NCI-H146 (cell line): ENCODE measurements at places on chromosomes 7 and 10.
A peak's percentile ranks its signal among the peaks of the same experiment; 100 is the strongest.

DNA sequence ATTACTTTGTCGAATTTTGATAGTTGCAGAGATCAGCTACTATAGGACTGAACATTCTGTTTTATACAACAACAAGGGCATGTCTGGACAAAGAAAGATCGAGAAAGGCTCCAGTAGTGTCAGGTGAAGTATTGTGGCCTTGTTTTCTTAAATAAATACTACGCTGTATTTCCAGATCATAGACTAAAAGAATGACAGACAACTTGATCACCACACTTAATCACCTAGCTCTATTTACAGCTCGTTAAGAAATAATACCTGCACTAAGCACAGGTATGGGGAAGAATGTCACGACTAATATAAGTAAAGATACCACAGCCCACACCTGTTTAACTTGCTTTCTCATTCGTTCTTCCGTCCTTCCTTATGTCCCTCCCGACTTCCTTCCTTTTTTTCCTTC is 269.2 kb downstream of the HGF start:
- DNase-seq, result no peak

- no peak for DNase-seq
Observed at GRCh38 chr10:71023704-71024283, 135.4 kb upstream of the PCBD1 start.

DNA sequence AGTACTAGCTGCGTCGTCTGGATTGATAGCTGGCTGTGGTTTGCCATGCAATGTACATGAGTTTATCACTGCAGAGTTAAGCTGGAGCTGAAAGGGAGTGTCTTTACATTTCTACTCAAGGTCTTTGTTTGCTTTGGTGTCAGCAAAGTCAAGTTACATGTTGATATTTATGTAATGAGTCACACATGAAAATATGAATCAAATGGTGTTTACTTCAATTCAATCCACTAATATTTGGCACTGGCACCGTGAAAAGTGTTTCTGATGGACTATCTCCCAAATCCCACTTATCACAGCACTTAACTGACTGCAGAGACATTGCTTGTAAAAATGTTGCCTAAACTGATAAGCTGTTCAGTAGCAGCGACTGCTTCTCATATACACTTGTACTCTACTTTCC is 395.9 kb downstream of the TFEC start:
- no peak for DNase-seq

- peak; percentile 11 for DNase-seq
Observed at GRCh38 chr10:96496281-96496925, 17.3 kb downstream of the TLL2 start.

DNA sequence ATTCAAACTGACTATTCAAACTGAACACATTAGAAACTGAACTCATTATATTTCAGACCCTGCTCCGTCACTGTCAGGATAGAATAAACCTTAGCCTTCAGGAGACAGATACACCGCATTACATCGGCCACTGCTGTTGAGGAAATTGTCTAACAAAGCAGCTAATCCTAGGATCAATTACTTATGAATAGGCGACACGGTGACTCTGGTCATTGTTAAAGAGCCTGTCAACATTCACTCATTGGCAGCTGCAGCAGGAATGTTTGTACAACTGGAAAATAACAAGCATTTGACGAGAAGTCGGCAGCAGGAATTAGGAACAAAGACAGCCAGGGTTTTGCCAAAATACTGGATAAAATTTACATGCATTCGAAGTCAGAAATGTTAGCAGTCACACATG is 112.0 kb upstream of the MKX start:
- DNase-seq, result peak; percentile 36

DNA sequence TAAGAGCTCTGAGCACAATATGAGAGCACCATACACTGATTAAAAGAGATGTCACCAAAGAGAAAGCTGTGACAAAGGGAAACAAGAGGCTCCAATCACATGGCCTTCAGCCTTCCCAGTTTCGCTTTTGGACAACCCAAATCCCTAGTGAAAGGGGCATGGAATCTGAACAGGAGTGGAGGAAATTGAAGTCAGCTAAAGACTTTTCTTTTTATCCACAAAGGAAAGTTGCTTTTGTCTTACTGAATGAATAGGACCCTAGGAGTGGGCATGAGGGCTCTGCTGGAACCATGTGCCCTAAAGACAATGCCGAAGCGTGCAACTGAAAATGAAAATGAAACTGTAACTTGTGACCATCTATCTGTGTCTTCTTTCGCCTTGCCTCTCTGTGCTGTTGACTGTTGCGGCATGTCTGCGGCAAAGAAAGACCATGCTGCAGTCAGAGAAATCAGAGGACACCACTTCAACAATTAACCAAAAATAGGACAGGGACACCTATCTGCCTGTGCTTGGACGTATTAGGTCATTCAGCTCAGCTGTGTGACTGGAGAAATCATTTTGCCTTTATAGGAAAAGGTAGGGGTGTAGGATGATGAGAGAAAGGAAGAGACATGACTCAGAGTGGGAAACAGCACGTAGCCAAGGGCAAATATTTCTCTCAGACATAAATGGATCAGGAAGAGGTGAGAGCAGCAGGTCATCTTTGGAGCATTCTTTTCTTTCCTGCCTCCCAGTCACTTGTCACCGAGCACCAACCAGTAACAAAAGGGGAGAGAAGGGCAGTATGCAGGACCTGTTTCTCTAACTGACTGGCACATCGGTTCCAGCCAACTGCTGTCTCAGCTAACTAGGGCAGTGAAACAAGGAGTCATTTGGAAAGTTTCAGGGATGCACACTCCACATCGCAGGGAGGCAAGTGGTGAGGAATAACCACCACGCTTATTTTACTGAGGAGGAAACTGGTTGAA is 12.3 kb downstream of the CAV2 start:
- DNase-seq, result no peak

- DNase-seq, result no peak
Observed at GRCh38 chr10:93458821-93459257, 23.3 kb downstream of the MYOF start.

DNA sequence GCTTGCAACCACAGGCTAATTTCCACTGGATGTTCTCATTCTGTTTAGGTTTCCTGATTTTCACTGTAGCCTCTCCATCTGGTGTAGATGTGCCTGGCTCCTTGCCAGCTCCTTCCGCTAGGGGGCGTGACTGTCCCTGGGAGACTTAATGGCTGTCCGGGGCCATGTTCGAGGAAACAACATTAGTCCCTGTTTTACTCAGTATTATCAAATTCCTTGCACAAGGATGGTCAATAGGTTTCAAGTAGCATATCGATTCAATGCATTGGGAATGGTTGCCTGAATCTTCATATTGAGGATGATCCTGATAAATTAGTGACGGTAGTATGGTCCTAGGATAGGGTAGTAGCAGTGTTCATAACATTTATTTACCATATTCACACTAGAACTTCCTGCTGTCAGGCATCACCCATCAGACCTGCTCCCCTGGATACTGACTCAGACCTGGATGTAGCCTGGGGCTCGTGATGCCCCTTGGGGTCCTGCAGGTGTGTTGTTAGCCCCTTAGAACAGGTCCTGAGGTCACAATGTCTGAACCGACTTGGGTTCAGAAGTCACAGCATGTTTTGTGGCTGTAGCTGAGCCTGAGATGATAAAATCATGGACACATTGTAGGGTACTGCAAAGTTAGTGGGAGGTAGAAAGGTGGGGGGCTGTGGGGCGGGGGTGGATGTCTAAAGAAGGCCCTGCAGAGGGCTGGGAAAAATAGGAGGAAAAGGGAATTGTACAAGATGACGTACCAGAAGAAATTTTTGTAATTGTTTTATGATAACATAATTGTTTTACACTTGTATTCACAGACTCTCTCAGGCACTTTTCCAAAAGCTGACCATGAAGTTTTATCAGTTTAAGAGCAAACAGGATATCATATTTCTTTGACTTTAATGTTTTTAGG is 8.9 kb upstream of the EXOC6 start:
- DNase-seq, result peak; percentile 62

DNA sequence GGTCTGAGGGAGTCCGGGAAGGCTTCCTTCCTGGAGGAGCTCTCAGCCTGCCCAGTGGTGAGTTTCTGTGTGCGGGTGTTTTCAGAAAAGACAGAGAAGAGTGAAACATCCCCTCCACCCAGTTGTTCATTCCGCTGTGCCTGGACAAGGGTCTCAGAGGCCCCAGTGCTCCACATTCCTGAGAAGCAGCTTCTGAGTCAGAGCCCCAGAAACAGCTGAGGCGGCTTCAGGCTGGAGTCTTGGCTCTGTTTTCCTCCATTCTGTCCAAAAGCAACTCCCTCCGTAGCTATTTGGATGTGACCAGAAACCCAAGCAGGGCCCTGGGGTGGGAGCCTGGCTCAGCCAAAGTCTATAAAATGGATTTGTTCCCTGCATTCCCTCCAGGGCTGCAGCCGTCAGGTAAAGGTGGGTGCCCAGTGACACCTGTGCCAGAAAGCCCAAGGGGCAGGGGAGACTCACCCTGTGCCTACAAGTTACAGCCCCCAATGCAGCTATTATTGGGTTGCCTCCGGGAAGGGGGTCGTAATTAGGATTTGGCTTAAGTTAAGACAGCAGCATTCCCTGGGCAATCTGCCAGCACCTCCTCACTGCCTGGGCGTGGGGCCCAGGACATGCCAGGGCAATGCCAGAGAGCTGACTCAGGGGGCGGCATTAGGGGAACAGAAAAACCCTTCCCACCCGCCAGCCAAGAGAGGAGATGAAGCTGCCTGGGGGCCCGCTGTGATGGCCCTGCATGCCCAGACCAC is 13.1 kb upstream of the CAMK2G start:
- no peak for DNase-seq

- DNase-seq, result no peak
Observed at GRCh38 chr10:30931094-30931493, 100.6 kb downstream of the ZNF438 start.

DNA sequence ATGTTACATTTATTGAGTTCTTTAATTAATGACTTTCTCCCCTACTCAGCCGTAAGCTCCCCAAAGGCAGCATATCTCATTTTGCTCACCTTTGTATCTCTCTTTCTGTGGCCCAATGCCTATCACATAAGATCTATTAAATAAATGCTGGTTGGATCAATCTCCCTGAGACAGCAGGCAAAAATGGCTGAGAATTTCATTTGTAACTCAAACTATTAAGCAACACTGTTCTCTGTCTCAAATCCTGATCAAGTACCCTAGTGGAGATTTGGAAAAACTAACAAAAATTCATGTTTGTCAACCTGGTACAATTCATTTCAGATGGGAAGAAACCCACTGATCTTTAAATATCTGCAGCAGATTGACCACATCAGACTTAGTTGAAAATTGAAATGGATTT is 127.4 kb downstream of the ZFAND4 start:
- no peak for DNase-seq

- no peak for DNase-seq
Observed at GRCh38 chr7:102125127-102125596, 161.5 kb upstream of the SH2B2 start.

GRCh38 chr10:77592946-77593636 is 44.5 kb downstream of the KCNMA1 start:
- DNase-seq, result no peak

- DNase-seq, result no peak
Observed at GRCh38 chr7:132495936-132496335, 80.3 kb downstream of the PLXNA4 start.

DNA sequence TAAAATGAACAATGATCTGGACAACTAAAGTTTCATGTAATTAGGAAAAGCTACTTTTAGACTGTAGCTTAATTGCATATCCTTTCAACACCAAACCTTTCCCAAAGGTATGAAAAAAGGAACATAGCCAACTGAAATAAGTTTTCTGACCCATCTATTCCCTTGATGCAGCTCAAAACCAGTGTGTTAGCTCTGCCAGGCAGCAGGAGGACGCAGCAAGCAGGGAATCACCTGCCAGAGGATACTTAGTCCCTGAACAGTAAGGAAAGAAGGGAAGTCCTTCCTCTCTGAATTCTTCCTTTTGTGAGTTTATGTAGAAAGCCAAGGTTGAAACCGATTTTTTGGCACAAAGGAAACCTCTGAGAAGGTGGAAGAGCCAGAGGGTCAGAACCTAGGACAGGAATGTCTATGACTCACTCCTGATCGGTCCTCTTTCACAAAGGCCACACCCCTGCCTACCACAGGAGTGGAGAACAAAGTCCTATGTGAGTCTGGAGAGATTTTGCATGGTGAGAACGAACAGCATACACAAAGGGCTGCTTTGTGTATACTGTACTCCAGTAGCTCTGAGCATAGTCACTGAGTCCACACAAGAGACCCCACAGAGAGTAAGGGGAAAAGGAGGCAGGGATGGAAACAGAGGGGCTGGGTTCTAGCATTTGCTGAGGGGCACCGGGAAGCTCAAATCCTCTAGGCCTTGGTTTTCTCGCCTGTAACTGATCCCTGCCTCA is 68.8 kb upstream of the GSDME start:
- no peak for DNase-seq

- DNase-seq, result no peak
Observed at GRCh38 chr10:118799777-118800176, 45.0 kb upstream of the CACUL1 start.

DNA sequence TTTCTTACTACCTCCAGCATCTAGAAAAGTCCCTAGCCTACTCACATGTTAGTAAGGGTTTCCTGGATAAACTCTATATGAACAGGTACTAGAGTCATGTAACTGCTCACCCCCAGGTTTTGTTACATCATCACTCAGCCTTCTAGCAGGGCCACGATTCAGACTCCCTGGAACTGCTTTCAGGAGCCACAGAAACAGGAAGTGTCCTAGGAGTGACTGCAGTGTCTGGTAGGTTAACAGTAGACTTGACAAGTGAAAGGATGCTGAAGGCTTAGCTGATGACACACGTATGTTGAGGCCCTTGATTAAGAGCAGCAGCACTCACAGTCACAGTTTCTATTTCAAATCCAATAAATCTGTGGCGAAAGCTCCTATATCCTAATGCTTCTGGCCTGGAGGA is 101.2 kb downstream of the DNMBP start:
- DNase-seq, result no peak

- no peak for DNase-seq
Observed at GRCh38 chr10:106997721-106998120, 166.8 kb downstream of the SORCS1 start.

- DNase-seq, result peak; percentile 67
Observed at GRCh38 chr10:75596930-75597620, 165.7 kb downstream of the LRMDA start.

GRCh38 chr7:150945853-150946420 is 32.2 kb downstream of the KCNH2 start:
- DNase-seq, result no peak

GRCh38 chr10:73920089-73920488 is 9.2 kb downstream of the PLAU start:
- no peak for DNase-seq

DNA sequence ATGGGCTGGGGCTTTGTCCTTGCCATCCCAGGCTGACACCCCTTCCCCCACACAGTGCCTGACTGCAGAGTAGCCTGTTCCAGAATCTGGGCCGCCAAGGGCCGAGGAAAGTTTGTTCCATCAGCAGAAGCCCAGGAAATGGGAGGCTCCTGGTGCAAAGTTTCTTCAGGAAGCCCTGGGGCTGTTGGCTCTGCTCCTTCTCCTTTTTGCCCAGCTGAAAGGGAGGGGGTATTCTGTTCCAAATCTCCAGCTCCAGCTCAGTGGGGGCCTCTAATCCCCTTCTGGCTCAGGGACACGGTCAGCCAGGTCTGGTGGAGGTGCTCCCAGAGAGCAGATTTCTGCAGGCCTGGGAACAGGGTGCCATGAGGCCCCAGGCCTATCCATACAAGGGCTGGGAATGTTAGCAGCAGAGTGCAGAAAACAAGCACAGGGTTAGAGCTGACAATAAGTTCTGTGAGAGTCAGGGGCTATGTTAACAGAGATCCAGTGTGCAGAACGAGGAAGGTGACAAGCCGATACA is 399.5 kb downstream of the RPS24 start:
- DNase-seq, result no peak

- DNase-seq, result peak; percentile 62
Observed at GRCh38 chr10:100009283-100009792, 409 bp downstream of the DNMBP start.
